CD4-positive, alpha-beta T cell treated with Interferon gamma for 1 hour (primary cell): ENCODE measurements at places on chromosomes 2 and 18.

DNA sequence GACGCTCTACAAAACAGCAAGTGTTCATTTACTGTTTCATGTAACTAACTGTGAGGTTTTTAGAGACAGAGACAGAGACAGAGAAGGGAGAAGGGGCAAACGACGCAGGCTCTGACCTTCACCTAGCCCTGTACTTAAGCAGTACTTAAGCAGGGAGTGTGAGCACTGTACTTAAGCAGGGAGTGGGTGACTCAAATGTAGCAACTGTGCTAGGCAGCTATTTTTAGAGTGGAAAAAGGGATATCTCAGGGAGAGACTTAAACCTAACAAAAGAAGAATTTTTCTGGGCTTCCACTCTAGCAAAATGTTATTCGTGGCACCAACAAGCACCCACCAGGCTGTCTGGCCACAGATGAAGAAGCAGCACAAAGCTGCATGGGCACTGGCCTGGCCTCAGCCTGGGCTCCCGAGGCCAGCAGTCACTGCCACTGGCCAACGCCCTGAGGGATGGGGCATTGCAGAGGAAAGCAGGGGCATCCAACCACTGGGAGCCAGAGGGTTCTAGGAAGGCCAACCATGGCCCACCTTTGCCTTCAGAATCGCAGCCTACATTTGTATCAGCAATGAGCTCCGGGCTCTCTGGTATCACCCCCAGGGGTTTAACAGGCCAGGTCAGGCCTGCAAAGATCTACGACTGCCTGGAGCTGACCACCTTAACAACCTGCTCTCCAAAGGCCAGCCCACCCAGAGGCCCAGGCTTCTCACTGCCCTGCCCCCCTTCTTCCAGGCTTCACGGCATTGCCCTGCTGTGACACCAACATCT lies 154.3 kb downstream of the TTC32 start:
- no peak for DNase-seq

- DNase-seq = peak; percentile 57
Measured at GRCh38 chr2:136384531-136385303, 266.8 kb upstream of the CXCR4 start.

GRCh38 chr2:3769766-3770165 lies 66.4 kb downstream of the DCDC2C start:
- no peak for DNase-seq

DNA sequence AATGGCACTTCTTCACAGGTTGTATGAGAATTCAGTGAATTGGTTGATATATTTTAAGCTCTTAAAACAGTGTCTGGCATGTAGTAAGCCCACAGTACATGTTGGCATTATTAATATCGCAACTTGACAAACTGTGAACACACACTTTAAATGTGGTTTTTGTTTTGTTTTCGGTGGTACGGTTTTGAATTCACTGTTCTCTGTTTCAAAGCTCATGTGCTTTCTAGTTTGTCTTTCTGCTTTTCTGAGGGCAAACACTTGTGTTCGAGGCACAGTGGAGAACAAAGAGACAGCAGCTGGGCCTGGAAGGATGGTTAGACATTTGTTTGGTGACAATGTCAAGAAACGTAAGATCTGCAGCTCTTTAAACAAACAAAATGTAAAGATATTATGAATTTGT lies 276.5 kb upstream of the MC4R start:
- no peak for DNase-seq

DNA sequence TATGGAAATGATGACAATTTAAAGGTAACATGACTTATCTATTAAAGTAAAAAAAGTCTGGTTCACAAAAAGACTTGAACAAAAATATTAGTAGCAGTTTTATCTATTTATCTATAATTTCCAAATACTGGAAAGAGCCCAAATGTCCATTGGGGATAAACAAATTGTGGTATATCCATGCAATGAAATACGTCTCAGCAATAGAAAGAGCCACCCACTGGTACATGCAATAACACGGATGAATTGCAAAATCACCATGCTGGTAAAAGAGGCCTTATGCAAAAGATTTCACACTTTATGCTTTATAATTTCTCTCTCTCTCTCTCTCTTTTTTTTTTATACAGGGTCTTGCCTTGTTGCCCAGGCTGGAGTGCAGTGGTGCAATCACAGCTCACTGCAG lies 91.4 kb upstream of the ASAP2 start:
- DNase-seq = no peak

DNA sequence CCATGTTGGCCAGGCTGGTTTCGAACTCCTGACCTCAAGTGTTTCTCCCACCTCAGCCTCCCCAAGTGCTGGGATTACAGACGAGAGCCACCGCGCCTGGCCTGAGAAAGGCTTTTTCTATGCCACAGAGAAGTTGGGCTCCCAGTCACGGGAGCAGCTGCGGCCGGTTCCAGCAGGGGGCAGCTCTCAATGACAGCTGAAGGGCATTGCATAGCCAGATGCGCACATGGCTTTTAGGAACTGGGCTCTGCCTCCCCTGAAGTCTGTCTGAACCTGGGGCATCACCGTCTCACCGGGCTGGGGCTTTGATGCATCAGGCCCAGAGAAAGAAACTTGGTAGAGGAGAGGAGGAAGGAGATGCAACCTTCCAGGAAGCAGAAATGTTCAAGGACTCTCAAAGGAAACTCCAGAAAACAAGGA lies 84.2 kb upstream of the LAPTM4A start:
- no peak for DNase-seq

GRCh38 chr2:223532712-223533111 lies 69.4 kb downstream of the SCG2 start:
- DNase-seq = no peak

DNA sequence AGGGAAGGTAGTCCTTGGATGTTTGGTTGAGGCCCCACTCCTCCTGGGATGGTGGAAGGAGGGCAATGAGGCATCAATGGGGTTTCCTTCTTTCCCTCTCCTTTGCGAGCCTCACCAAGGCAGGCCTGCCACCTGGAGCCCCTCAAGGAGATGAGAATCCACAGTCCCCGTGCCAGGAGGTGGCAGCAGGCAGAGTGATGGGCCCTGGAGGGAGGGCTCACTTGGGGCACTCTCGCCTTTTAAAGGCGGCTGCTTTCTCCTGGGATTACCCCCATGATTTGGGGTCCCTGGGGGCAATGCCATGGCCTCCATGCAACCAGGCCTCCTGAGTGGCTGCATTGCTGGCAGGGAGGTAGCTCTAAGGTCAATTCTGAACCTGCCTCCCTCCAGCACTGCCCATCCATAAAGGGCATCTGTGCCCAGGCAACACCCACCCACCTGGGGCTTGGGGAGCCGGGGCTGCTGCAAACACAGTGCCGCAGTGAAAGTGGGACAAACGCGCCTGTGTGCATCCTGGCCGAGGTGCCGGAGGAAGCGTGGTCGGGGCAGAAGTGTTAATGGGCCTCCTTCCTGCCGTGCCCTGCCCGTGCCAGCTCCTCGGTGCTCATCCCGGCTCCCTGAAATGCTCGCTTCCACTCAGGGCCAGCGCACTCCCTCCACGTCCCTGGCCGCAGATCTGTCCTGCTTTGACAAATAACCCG lies 55.9 kb downstream of the ZFP36L2 start:
- DNase-seq = no peak

- no peak for DNase-seq
Measured at GRCh38 chr2:157819761-157820160, 56.4 kb downstream of the ACVR1 start.

DNA sequence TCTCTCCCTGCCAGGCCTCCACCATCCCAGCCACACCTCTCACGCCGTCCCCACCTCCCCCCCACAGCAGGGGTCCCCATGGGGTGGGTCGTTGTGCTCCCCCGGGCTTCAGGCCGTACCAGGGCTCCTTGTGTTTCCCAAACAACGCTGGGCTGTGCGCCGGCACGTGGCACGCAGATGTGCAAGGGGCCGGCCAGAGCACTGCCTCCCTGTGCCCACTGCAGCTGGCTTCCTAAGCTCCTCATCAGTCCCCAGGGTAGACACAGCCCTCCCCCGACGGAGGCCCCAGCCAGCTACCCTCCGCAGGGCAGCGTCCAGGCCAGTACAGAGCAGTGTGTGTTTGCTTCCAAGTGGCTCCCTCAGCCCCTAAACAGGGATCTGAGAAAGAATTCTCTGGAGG lies 34.0 kb downstream of the BIN1 start:
- DNase-seq = no peak

DNA sequence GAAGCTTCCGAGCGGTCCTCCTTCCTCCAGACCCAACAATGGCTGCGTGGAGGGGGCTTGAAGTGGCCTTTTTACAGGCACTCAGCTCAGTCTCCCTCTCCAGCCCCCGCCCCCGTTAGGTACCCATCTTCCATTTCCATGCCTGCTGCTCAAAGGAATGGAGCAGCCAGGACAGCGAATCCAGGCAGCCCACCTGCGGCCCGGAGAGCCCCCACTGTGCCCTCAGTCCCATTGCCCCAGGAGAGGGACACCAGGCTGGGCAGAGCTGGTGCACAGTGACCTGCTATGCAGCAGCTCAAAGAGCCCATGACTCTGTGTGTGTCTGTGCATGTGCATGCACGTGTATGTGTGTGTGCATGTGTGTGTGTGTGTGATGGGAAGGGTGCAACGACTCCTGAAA lies 10.6 kb upstream of the POMC start:
- no peak for DNase-seq

GRCh38 chr2:37168217-37168981 lies 11.6 kb upstream of the EIF2AK2 start:
- peak; percentile 4 for DNase-seq

GRCh38 chr18:21650311-21650710 lies 38.2 kb downstream of the SNRPD1 start:
- DNase-seq = no peak

GRCh38 chr2:233422050-233422639 lies 67.9 kb downstream of the DGKD start:
- DNase-seq = peak; percentile 68

GRCh38 chr2:124382067-124382618 lies 357.1 kb downstream of the CNTNAP5 start:
- no peak for DNase-seq

- DNase-seq = no peak
Measured at GRCh38 chr2:28620291-28620793, 124.5 kb downstream of the PLB1 start.

DNA sequence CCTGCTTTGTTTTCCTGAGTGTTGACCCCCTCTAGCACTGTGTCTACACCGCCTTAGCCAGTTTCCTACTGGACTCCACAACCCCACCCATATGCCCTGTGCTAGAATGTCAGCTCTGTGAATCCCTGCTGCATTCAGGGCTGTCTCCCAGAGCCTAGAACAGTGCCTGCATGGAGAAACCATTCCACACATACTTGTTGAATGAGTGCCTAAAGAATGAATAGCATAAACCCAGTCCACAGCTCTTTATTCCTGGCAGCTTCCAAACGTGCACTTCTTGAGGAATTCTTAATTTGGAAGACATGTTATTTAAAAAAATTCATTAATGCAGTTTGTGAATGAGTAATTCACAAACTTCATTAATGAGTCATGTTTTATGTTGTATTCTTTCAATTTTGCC lies 6.5 kb upstream of the NAPG start:
- no peak for DNase-seq

DNA sequence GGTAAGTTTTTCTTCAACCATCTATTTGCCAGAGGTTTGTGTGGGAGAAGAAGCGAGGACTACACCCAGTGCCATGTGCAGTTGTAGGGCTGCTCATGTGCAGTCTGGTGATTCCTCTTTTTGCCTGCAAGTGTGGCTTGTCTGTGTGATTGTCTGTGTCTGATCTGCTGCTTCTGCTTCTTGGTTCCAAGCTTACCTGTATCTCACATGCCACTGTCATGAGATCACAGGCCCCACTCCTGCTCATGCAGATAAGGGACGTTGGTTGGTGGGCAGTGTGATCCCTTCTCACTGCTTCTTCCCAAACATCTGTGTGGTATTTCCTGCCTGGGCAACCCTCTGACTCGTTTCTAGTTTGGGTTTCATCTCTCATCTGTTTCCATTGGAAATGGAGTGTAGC lies 27.1 kb downstream of the RRM2 start:
- DNase-seq = no peak
